ENCODE measurements at places on chromosomes 11 and 22.
A peak's percentile ranks its signal among the peaks of the same experiment; 100 is the strongest.

DNA sequence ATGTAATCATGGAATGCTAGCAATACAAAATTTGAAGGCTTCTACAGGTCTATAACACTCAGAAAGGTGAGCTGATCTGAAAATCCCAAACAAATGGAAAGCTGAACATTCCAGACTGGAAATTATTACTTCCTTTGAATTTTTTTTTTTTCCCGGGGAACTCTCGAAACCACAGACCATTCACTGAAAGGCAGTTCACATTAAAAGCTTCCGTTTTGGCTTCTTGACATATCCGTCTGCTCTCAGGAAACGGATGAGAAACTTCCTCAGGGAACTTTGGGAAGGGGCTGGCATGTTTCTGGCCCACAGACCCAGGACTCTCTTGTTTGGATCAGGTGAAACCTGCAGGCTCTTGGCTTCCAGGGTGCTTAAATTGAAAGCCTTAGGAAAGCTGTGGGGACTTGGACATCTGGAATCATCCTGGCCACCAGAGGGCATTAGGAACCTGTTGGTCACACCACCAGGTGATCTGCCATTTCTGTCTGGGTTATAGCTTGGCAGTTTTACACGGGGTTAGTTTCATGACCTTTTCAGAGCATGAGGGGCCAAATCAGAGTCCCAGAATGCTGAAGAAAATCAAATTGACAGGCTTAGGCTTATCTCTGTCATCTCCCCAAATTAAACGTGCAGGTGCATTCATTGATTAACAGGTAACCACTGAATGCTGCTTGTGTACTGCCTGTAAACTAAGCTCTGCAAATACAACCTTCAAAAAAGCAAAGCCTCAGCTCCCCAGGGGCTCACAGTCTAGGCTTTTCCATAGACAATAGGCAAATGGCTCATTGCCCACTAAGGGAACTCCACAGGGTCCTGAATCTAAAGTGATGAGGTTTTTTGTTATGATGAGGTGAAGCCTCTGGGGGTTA is 22.7 kb upstream of the GRAMD1B start:
- peak; percentile 55 for DNase-seq

DNA sequence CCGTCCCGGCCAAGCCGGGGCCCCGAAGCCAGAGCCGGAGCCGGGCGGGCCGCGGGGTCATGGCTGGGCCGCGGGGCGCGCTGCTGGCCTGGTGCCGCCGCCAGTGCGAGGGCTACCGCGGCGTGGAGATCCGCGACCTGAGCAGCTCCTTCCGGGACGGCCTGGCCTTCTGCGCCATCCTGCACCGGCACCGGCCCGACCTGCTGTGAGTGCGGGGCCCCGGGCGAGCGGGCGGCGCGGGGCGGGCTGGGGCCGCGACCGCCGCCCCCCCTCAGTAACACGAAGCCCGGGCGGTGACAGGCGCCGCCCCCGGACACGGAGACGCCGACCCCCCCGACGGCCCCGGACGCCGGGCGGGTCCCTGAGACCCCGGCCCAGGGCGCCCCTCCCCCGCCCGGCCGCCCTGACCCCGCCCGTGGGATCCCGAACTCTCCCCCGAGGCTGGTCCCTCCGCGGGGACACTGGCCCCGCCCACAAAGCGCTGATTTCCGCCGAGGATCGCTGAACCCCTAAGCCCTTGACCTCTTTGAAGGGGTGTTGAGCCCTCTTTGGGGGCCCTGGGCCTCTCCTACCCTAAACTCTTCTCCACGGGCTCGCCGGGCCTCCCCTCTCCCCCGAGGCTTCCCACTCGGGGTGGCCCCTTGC is 389 bp downstream of the MICALL1 start:
- DNase-seq: no peak

GRCh38 chr11:2567026-2567671 is 122.3 kb downstream of the KCNQ1 start:
- peak; percentile 9 for DNase-seq

DNA sequence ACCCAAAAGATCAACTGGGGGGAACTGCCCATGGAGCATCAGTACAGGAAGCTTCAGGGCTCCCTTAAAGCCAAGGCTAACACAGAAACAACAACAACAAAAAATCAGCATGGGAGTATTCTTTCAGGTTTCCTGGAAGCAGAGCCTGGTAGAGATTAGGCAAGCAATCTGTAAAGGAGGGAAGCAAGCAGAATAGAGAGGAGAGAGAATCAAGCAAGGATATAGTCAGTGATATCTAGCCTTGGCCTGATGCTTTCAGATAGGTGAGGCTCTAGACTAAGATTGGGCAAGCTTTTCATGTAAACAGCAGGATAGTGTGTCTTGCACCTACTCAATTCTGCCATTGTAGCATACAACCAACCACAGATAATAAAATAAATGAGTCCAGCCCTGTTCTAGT is 44.4 kb upstream of the FAT3 start:
- no peak for DNase-seq

DNA sequence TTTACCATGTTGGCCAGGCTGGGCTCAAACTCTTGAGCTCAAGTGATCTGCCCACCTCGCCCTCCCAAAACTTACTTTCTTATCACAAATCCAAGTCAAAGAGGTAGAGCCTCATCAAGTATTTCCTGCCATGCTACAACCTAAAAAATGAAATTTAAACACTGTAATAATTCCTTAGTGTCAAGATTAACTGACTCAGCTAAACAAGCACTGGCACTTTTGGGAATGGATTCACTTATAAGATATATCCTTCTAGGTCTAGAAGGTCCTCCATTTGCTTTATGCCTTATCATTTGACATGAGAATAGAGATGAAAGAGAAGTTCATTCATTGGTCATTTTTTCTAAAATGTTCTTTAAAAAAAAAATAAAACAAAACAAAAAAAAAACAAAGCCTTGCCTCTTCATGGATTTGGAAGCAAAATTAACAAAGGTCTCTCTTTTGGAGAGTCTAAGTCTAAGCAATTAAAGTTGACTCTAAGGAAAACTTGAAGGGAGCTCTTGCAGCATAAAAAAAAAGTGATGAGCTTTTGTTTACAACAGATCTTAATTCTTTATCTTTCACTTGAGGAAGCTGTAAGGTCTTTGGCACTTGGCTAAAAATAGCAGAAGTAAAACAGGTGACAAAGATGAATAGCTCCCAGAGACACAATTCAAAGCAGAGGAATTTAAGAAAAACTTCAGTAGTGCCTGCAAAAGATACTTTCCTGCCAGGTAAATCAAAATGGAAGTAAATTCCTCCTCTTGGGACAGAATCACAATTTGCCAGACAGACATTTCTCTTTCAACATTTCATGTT is 50.3 kb downstream of the CADM1 start:
- DNase-seq: no peak

DNA sequence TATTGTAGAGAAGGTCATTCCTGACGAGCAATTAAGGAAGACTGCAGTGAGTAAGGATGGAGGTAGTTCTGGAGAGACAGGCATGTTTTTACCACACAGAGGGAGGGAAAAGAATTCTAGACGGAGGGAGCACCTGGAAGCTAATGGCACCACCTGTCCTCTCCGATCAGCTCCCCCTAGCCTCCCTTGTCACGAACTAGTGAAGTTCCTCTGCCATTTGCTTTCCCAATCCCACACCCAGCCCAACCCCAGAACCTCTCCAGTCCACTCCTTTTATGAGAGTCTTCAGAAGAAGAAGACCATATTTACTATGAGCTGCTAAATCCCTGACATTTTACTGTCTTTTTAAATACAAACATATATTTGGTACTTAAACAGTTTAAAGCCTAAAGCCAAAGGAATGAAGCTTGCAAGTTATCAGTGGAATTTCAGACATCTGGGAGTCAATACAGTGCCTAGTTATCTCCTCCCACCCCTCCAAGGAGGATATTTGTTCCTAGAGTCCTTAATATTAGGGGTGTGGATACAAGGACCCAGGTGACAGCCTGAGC is 46.1 kb upstream of the HSPA8 start:
- no peak for DNase-seq

- no peak for DNase-seq
These were observed 32.2 kb upstream of the SHANK2 start for GRCh38 chr11:71284525-71285092.
